ENCODE measurements at places on chromosomes 13 and 19.

GRCh38 chr13:31970231-31970930 lies 61.2 kb upstream of the FRY start:
- no peak overlapping the region for H3K4me3 ChIP-seq
- H3K27ac ChIP-seq = no peak overlapping the region
- peaks cover 11% of the 10 kb centered on the region for H3K4me1 ChIP-seq
- H3K27me3 ChIP-seq = no peaks in the 10 kb centered on the region
- no peaks in the 10 kb centered on the region for H3K36me3 ChIP-seq

GRCh38 chr19:39104186-39104596 lies 20.0 kb downstream of the ACP7 start:
- no peaks in the 10 kb centered on the region for H3K36me3 ChIP-seq
- no peak overlapping the region for H3K4me3 ChIP-seq
- H3K27me3 ChIP-seq = peaks cover 44% of the 10 kb centered on the region
- no peaks in the 10 kb centered on the region for H3K4me1 ChIP-seq
- H3K27ac ChIP-seq = no peak overlapping the region

GRCh38 chr13:78632996-78633395 lies 26.0 kb downstream of the OBI1 start:
- H3K4me1 ChIP-seq = no peaks in the 10 kb centered on the region
- no peak overlapping the region for H3K27ac ChIP-seq
- no peak for DNase-seq

DNA sequence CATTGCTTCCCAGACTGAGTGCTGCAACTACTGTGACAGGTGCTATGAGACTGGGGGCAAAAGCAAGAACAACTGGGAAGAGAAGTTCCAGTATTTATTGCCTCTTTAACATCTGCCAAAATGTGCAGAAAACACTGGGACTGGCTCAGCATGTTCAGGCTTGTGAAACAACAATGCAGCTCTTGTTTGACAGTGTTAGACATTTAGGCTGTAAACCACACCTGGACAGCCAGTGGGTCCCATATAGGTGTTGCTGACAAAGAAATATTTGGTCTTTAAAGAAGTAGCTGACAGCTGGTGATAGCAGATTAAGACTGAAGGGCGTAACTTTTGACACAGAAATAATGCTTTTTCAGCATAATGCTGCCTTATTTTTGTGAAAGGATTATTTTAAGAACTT lies 88.1 kb downstream of the STOML3 start:
- DNase-seq = no peak
- no peak overlapping the region for H3K4me3 ChIP-seq
- no peak overlapping the region for H3K27ac ChIP-seq
- no peaks in the 10 kb centered on the region for H3K36me3 ChIP-seq
- H3K27me3 ChIP-seq = no peaks in the 10 kb centered on the region

GRCh38 chr19:46109876-46110275 lies 14.6 kb downstream of the IGFL3 start:
- H3K4me3 ChIP-seq = no peak overlapping the region
- no peaks in the 10 kb centered on the region for H3K36me3 ChIP-seq
- no peaks in the 10 kb centered on the region for H3K4me1 ChIP-seq
- H3K27me3 ChIP-seq = peaks cover 5% of the 10 kb centered on the region
- H3K27ac ChIP-seq = no peak overlapping the region

DNA sequence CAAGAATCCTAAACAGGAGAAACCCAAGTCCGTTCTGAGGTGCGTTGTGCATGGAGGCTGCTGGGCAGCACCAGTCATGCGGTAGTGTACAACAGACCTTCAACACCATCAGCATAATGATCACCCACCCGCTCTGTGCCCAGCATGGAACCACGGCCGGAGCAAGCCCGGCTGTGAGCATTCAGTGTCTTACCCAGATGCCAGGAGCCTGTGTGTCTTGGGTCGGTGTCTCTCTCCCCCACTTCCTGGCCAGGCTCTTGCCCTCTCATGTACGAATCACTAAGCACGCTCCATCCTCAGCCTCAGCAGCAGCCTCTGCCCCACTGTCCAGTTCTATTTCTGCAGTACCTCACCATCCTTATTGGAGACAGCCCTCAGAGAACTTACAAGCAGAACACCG lies 231.6 kb upstream of the IRS2 start:
- H3K36me3 ChIP-seq = no peaks in the 10 kb centered on the region
- H3K27me3 ChIP-seq = no peaks in the 10 kb centered on the region
- DNase-seq = no peak
- H3K4me1 ChIP-seq = no peaks in the 10 kb centered on the region
- no peak overlapping the region for H3K27ac ChIP-seq

DNA sequence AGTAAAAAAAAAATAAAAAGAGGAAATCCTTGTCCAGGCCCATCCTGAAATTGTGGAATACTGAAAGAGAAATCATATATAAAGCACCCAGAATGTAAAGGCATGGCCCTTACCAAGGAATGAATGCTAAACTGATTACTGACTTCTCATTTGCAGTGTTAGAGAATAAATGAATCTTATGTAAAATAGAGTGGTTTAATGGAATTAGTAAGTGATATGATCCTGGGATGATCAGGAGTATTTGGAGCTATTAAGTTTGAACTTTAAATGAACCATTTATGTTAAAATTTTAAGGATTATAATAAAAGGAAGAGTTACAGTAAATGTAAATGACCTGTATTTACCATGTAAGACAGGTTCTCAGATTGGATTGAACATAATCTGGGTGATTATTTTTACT lies 75.4 kb downstream of the PDS5B start:
- H3K36me3 ChIP-seq = no peaks in the 10 kb centered on the region
- no peak overlapping the region for H3K4me3 ChIP-seq
- no peaks in the 10 kb centered on the region for H3K27me3 ChIP-seq
- H3K4me1 ChIP-seq = peaks cover 10% of the 10 kb centered on the region
- no peak overlapping the region for H3K27ac ChIP-seq

- H3K36me3 ChIP-seq = peaks cover 39% of the 10 kb centered on the region
- no peaks in the 10 kb centered on the region for H3K27me3 ChIP-seq
- H3K4me3 ChIP-seq = no peak overlapping the region
- no peak for DNase-seq
- H3K27ac ChIP-seq = no peak overlapping the region
These were observed 5.4 kb downstream of the UPF3A start for GRCh38 chr13:114286808-114287207.

DNA sequence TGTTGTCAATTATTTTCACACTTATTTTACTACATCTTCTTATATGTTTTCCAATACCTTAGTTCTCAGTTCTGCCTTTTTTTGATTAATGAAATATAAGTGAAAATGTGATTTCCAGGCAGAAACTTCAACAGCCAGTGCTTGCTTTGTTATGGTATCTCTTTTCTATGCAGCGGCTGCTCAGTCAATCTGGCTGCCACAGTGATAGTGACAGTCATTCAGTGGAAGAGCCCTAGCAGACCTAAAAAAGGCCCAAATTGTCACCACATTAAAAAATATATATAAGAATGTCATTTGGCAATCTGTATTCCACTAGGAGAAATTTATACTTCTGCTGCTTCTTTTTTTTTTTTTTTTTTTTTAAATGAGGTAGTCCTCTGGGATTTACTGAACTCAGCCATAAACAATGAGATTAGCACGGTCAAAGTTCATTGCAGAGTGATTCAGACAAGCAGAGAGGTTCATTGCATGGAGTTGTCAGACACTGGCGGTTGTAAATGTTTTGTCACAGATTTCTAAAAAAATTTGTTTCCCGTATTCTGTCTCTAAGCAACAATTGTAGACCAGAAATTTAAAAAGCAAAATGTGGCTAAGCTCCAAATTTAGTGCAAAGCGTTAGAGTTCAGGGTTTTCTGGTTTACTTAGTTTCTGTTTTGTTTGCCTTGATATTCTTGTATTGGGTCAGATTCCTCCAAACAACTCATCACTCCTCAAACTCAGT lies 94.7 kb upstream of the PRR20A start:
- H3K27ac ChIP-seq = no peak overlapping the region
- no peaks in the 10 kb centered on the region for H3K36me3 ChIP-seq
- H3K4me3 ChIP-seq = no peak overlapping the region
- no peaks in the 10 kb centered on the region for H3K27me3 ChIP-seq
- DNase-seq = no peak

- H3K36me3 ChIP-seq = no peaks in the 10 kb centered on the region
- H3K27me3 ChIP-seq = no peaks in the 10 kb centered on the region
- no peak for DNase-seq
- H3K4me3 ChIP-seq = no peak overlapping the region
- H3K27ac ChIP-seq = no peak overlapping the region
- peaks cover 4% of the 10 kb centered on the region for H3K4me1 ChIP-seq
These were observed 11.5 kb downstream of the GPR183 start for GRCh38 chr13:99295488-99296252.

- no peak for DNase-seq
- H3K4me1 ChIP-seq = peaks cover 12% of the 10 kb centered on the region
- H3K36me3 ChIP-seq = no peaks in the 10 kb centered on the region
- H3K4me3 ChIP-seq = no peak overlapping the region
- H3K27me3 ChIP-seq = no peaks in the 10 kb centered on the region
- no peak overlapping the region for H3K27ac ChIP-seq
These were observed 2.4 kb upstream of the F2RL3 start for GRCh38 chr19:16886305-16886880.

DNA sequence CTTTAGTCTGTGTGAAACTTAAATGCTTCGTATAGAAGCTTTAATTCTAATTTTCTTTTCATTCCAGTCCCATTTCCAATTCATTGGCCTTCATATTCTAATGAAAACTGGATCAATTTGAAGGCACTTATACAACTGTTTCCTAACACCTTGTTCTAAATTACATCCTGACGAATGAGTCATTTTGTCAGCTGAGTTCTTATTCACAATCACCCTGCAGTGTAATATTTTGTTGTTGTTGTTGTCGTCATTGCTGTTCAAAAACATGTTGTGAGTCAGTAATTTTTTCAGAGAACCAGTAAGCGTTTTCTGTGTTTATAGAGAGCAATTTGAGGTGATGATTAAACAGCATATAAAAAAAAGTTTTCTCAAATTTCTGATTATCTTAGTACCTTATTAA lies 290.0 kb downstream of the PCDH9 start:
- no peak overlapping the region for H3K4me3 ChIP-seq
- H3K27me3 ChIP-seq = no peaks in the 10 kb centered on the region
- H3K27ac ChIP-seq = no peak overlapping the region
- H3K36me3 ChIP-seq = no peaks in the 10 kb centered on the region

DNA sequence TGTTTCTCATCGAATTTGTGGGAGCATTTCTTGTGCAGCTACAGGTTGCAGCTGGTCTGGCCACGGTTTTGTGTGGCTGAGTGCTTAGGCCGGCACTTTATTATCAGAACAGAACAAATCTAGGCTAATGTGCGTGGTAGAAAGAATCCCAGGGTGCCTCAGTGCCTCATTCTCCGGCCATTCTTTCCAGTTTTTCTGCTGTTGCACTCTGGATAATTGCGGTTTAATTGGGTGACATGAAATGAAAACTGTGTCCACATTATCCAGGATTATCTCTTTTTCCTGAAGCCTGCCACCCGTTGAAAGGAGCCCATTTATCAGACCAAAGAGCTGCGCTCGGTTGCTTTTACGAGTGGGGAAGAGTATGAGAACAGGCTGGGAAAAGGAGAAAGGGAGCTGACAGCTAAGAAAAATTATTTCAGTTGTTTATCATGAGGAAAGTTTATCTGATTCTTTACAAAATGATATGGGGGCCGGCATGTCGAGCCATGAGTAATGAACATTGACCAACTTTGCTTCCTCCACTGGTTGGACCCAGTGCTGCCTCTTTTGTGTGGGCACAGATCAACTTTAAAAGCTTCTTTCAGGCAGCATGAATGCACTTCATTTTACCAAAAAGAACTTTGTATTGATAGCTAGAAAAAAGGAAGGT lies 117.0 kb upstream of the SOX21 start:
- H3K27me3 ChIP-seq = no peaks in the 10 kb centered on the region
- H3K27ac ChIP-seq = no peak overlapping the region
- no peaks in the 10 kb centered on the region for H3K4me1 ChIP-seq
- no peak for DNase-seq

DNA sequence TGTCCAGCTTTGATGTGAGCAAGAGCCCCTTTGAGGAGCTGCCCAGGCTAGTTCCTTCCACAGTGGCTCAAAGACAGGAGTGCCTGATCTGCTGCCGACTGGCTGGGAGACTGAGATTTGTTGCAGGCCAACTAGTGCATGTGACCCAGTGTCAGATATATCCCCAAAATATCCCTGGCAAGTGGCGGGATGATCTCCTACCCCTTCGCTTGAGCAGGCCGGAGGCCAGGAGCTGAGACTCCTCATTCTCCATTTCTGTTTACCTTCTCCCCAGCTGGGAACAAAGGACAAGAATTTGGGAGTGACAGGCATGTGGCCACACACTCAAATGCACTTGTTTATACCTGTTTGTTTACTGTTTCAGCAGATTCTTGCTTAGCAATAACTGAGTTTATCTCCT lies 37.1 kb upstream of the XPO4 start:
- H3K4me1 ChIP-seq = no peaks in the 10 kb centered on the region
- no peak for DNase-seq
- H3K27ac ChIP-seq = no peak overlapping the region
- H3K27me3 ChIP-seq = peaks cover 8% of the 10 kb centered on the region

- peak overlapping the region; percentile 89 for H3K27ac ChIP-seq
- peaks cover 24% of the 10 kb centered on the region for H3K27me3 ChIP-seq
- H3K36me3 ChIP-seq = no peaks in the 10 kb centered on the region
- peak; percentile 89 for DNase-seq
- peak overlapping the region; percentile 63 for H3K4me3 ChIP-seq
These were observed 3.9 kb upstream of the SSBP4 start for GRCh38 chr19:18415178-18415867.

- no peak for DNase-seq
- H3K27ac ChIP-seq = no peak overlapping the region
- H3K4me3 ChIP-seq = no peak overlapping the region
- H3K36me3 ChIP-seq = no peaks in the 10 kb centered on the region
- no peaks in the 10 kb centered on the region for H3K4me1 ChIP-seq
These were observed 15.2 kb upstream of the PPP1R12C start for GRCh38 chr19:55132453-55133129.

DNA sequence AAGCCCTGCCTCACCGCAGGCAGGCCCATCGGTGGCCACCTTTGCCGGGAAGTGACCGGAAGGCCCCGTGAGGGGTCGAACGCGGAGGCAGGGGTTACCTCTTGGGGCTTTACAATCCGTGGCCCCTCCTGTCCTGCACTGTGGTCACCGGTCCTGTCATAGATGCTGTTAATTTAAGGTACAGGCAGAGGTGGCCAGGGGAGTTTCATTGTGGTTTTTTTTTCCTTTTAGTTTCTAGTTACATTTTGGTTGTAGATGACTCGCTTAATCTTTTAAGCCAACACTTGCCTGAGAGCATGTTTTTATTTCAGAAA lies 13.1 kb downstream of the COMP start:
- H3K4me1 ChIP-seq = peaks cover 14% of the 10 kb centered on the region
- H3K4me3 ChIP-seq = no peak overlapping the region
- no peaks in the 10 kb centered on the region for H3K36me3 ChIP-seq

- no peaks in the 10 kb centered on the region for H3K27me3 ChIP-seq
- H3K36me3 ChIP-seq = no peaks in the 10 kb centered on the region
- H3K4me3 ChIP-seq = no peak overlapping the region
- no peak overlapping the region for H3K27ac ChIP-seq
- no peak for DNase-seq
- peaks cover 8% of the 10 kb centered on the region for H3K4me1 ChIP-seq
These were observed 1.5 kb upstream of the TUBB4A start for GRCh38 chr19:6503407-6504201.

- DNase-seq = no peak
- H3K4me1 ChIP-seq = peaks cover 26% of the 10 kb centered on the region
- H3K27ac ChIP-seq = no peak overlapping the region
- H3K27me3 ChIP-seq = no peaks in the 10 kb centered on the region
- peaks cover 45% of the 10 kb centered on the region for H3K36me3 ChIP-seq
- H3K4me3 ChIP-seq = peak overlapping the region; percentile 89
These were observed 2.0 kb downstream of the ZNF792 start for GRCh38 chr19:34961775-34962686.
